Gastrocnemius medialis (tissue), 4 donors: ENCODE measurements at places on chromosomes 3 and 15. TPM values are rescaled to one million over a fixed set of nuclear protein-coding genes. Genes with fewer than 3 reads are reported as not detected.

TTLL13 gene
- total RNA-seq = not detected

SPINT1 gene
- total RNA-seq = not detected

STRIT1 gene
- total RNA-seq = 1,086 TPM

TRIM59 gene
- total RNA-seq = 0.13 TPM

CACNA1D gene
- not detected for total RNA-seq

TRPM1 gene
- not detected for total RNA-seq

ALS2CL gene
- 3.8 TPM for total RNA-seq

ROBO1 gene
- total RNA-seq = 10.4 TPM

SI gene
- not detected for total RNA-seq

LRRIQ4 gene
- total RNA-seq = not detected

NPTN gene
- total RNA-seq = 26.5 TPM

BCHE gene
- total RNA-seq = 0.15 TPM

SLC28A1 gene
- not detected for total RNA-seq

GOLGA8N gene
- 5.0 TPM for total RNA-seq

WNT7A gene
- not detected for total RNA-seq
